Activated T-cell treated with anti-CD3 and anti-CD28 coated beads, Interleukin-2, amount 50 U/mL, for 72 hours (primary cell): ENCODE measurements at places on chromosomes 5 and 9. TPM values are rescaled to one million over a fixed set of nuclear protein-coding genes. Genes with fewer than 3 reads are reported as not detected.

ADRB2 gene
- total RNA-seq, result 0.60 TPM

DNA sequence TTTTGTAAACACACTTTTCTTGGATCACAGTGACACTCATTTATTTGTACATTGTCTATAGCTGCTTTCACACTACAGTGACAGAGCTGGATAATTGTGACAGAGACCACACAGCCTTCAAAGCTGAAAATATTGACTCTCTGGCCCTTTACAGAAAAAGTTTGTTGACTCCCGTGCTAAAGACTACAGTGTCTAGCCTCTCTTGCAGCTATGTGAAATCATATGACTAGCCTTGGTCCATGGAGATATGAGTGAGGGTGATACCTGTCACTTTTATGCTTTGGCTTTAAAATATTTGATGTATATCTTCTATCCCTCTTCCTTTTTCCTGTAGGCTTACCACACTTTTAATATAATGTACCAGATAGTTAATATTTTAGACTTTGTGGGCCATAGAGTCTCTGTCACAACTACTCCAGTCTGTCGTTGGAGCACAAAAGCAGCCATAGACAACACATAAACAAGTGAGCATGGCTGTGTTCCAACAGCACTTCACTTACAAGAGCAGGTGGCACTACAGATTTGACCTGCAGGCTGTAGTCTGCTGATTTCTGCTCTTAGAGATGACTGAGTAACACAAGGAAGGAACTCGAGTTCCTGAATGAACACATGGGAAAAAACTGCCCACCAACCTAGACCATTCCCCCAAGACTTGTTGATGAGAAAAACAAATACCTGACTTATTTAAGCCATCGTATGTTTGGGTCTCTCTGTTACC lies 73.5 kb upstream of the ANKRD55 start:
- H3K4me3 ChIP-seq, result no peak overlapping the region
- H3K27me3 ChIP-seq, result no peaks in the 10 kb centered on the region
- H3K36me3 ChIP-seq, result peaks cover 8% of the 10 kb centered on the region
- H3K27ac ChIP-seq, result no peak overlapping the region
- peaks cover 14% of the 10 kb centered on the region for H3K4me1 ChIP-seq
- DNase-seq, result no peak

GRCh38 chr5:167634432-167634831 lies 657.0 kb upstream of the WWC1 start:
- no peaks in the 10 kb centered on the region for H3K27me3 ChIP-seq
- H3K36me3 ChIP-seq, result no peaks in the 10 kb centered on the region
- H3K27ac ChIP-seq, result no peak overlapping the region
- DNase-seq, result no peak
- no peaks in the 10 kb centered on the region for H3K4me1 ChIP-seq

DNA sequence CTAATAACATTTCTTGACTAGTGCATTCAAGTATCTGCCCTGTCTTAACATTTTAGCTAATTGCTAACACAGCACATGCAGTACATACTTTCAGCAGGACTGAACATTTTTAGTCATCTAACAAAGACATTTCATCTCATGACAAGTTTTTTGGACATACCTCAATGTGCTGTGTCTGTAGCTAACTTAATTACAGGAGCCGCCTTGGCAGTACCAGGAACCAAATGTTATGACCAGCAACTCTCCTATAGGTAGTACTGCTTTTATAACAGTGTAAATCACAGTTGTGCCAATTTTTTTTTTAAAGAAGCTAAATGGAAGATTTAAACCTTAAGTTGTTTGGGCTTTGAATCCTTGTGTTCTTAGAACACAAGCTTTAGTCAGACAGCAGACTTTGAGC lies 99.4 kb upstream of the SAP30L start:
- H3K27me3 ChIP-seq, result no peaks in the 10 kb centered on the region
- no peaks in the 10 kb centered on the region for H3K36me3 ChIP-seq
- no peak overlapping the region for H3K4me3 ChIP-seq
- no peak overlapping the region for H3K27ac ChIP-seq
- peaks cover 5% of the 10 kb centered on the region for H3K4me1 ChIP-seq

DNA sequence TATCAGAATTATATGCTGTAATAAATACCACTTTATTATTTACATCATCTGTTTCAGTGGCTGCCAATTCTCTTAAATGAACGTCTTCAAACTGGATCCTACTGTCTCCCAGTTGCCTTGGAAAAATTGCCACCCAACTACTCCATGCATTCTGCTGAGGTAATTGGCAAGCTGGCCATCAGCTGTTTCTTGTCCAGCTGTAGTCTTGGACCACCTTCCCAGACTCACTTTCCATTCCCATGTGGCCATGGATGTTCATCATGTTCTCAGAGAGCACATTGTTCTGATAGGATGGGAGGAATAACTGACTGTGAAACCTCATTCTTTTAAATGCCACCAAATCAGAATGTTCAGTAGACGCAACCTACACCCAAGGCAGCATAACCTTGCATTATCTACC lies 157.5 kb downstream of the DOCK8 start:
- no peaks in the 10 kb centered on the region for H3K27me3 ChIP-seq
- no peak overlapping the region for H3K4me3 ChIP-seq
- no peak overlapping the region for H3K27ac ChIP-seq
- H3K36me3 ChIP-seq, result peaks cover 65% of the 10 kb centered on the region
- DNase-seq, result no peak
